ENCODE measurements at places on chromosomes 4 and X.

GRCh38 chr4:41142376-41143310 lies 71.7 kb downstream of the APBB2 start:
- DNase-seq = no peak

DNA sequence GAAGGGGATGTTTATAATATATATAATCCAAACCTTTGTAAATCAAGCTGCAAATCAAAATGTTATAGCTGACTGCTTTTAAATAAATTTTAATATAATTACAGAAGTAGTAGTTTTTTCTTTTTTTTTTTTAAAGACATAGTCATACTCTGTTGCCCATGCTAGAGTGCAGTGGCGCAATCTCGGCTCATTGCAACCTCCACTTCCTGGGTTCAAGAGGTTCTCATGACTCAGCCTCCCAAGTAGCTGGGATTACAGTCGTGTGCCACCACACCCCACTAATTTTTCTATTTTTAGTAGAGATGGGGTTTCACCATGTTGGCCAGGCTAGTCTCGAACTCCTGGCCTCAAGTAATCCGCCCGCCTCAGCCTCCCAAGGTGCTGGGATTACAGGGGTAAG lies 178.7 kb downstream of the FBXW7 start:
- DNase-seq = no peak

DNA sequence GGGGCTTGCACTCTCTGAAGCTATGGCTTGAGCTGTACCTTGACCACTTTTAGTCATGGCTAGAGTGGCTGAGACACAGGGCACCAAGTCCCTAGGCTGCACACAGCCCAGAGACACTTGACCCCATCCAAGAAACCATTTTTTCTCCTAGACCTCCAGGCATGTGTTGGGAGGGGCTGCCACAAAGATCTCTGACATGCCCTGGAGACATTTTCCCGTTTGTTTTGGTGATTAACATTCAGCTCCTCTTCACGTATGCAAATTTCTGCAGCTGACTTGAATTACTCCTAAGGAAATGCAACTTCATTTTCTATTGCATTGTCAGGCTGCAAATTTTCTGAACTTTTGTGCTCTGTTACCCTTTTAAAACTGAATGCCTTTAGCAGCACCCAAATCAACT lies 142.6 kb downstream of the TECRL start:
- DNase-seq = no peak

GRCh38 chrX:70084592-70085240 lies 22.5 kb downstream of the OTUD6A start:
- DNase-seq = no peak
